GF-D8 (cell line): ENCODE measurements at places on chromosomes 11 and 22.

GRCh38 chr11:123306531-123306930, 111.5 kb upstream of the CLMP start:
- no peak for DNase-seq

GRCh38 chr11:14445542-14446530, 53.8 kb downstream of the COPB1 start:
- no peak for DNase-seq

GRCh38 chr11:132944569-132944944, 587.7 kb downstream of the OPCML start:
- no peak for DNase-seq

DNA sequence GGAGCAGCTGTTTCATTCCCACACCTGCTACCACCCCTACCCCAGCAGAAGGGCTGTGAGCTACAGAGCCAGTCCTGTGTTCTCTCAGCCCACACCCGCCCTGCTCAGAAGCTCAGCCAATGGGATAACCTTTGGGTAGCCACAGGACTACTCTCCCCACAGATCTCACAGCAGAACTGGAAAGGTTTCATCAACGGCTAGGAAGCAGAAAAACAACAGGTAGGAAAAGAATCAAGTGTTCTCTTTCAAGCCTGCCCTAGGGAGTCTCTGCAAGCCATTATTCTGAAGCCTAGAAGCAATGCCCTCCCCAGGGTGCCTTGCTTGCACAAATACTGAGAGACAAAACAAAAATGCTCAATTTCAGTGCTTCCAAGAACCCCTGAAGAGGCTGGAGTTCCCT, 77.2 kb downstream of the TMPRSS5 start:
- no peak for DNase-seq

DNA sequence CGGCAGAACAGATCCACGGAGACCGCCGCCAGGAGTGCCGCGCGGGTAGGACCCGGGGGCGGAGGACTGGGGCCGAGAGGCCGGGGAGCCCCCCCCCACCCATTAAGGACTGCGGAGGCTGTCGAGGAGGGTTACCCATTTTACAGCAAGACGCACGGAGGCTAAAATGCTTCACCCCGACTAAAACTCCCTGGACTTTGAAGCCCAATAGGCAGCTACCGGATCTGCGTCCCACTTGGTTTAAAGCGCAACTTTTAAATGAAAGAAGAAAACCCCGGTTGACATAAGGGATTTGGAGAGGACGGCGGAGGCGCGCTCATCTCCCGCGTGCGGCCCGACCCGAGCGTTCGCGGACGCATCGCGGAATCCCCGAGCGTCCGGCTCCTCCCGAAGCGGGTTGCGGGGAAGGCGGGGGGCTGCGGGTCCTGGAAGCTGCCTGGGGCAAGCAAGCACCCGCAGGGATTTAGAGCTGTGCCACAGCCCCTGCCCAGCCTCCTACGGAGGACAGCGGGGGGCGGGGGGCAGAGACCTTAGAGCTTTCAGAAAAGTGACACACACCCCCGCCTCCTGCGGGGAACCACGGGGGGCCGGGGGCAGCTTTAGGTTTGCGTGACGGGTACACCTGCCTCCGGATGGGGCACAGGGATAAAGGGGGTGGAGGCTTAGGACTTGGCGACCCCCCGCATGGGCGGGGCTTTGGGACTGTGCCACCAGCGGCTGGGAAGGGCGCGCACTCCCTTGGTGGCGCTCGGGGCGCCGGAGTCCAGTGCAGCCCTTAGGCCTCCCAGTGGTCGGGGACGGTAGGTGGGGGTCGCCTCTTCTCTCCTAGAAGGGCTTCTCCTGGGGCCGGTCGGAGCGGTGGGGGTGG, 760 bp upstream of the CELSR1 start:
- DNase-seq = no peak

GRCh38 chr11:128458321-128458720, 129.0 kb downstream of the ETS1 start:
- DNase-seq = no peak

GRCh38 chr11:6497069-6497839, at the start of gene DNHD1:
TSS of gene DNHD1 (plus strand) at chr11:6497280. CDS start at chr11:6498216, 936 bp downstream.
- no peak for DNase-seq

DNA sequence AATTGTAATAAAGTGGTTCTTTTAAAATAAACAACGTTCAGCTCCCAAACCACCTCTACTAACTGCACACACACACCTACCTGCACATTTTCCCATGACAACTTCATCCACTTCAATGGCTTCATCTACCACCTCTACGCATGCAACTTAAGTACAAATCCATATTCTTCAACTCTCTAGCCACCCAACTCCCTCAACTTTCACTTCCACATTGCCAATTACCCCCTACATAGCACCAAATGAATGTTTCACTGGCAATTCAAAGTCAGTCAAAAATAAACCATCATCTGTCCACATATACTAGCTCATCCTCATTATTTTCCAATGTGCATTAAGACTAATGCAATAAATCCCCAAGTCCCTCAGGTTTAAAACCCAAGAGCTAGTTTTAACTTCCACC, 50.7 kb upstream of the ARHGAP32 start:
- DNase-seq = no peak

GRCh38 chr11:82004537-82005213, 729.0 kb downstream of the FAM181B start:
- no peak for DNase-seq
